Vagina (tissue), 2 donors: ENCODE measurements at places on chromosomes 11 and 22.

- H3K4me3 ChIP-seq, result no peak overlapping the region
- H3K27me3 ChIP-seq, result no peaks in the 10 kb centered on the region
- H3K27ac ChIP-seq, result peak overlapping the region; percentile 78
- H3K4me1 ChIP-seq, result peaks cover 46% of the 10 kb centered on the region
- no peaks in the 10 kb centered on the region for H3K36me3 ChIP-seq
- no peak for DNase-seq
Observed at GRCh38 chr11:119376197-119376847, 5.2 kb downstream of the USP2 start.

- no peaks in the 10 kb centered on the region for H3K27me3 ChIP-seq
- no peak overlapping the region for H3K27ac ChIP-seq
- H3K4me3 ChIP-seq, result no peak overlapping the region
- DNase-seq, result no peak
Observed at GRCh38 chr22:42039271-42039670, 31.3 kb downstream of the NAGA start.

- H3K27me3 ChIP-seq, result no peaks in the 10 kb centered on the region
- H3K4me3 ChIP-seq, result no peak overlapping the region
- no peak for DNase-seq
- no peak overlapping the region for H3K27ac ChIP-seq
- no peaks in the 10 kb centered on the region for H3K4me1 ChIP-seq
Observed at GRCh38 chr11:102576350-102576749, 45.8 kb upstream of the MMP7 start.

GRCh38 chr11:62553080-62553838 lies 6.7 kb upstream of the AHNAK start:
- H3K4me1 ChIP-seq, result peaks cover 100% of the 10 kb centered on the region
- no peaks in the 10 kb centered on the region for H3K36me3 ChIP-seq
- H3K4me3 ChIP-seq, result peak overlapping the region; percentile 41
- no peak for DNase-seq
- H3K27me3 ChIP-seq, result no peaks in the 10 kb centered on the region

- peaks cover 14% of the 10 kb centered on the region for H3K4me1 ChIP-seq
- H3K27me3 ChIP-seq, result no peaks in the 10 kb centered on the region
- no peak overlapping the region for H3K4me3 ChIP-seq
Observed at GRCh38 chr11:64011371-64011770, 24.4 kb upstream of the FLRT1 start.

DNA sequence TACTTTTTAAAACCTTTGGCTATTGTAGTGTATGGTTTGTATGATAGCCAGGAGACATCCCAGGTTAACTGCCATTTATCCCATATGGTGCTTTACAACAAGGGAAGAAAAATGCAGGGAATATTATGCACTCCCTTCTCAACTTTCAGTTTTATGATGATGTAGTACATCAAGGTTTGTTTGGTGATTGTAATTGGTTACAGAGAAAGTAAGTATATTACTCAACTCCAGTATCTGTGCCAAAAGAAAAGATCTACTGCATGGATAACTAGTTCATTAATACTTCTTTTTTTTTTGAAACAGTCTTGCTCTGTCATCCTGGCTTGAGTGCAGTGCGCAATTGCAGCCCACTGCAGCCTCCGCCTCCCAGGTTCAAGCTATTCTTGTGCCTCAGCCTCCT lies 65.3 kb downstream of the BCL2L13 start:
- no peak for DNase-seq
- H3K36me3 ChIP-seq, result peaks cover 9% of the 10 kb centered on the region
- H3K27ac ChIP-seq, result no peak overlapping the region
- peaks cover 9% of the 10 kb centered on the region for H3K4me1 ChIP-seq
- no peaks in the 10 kb centered on the region for H3K27me3 ChIP-seq
- no peak overlapping the region for H3K4me3 ChIP-seq

- no peak overlapping the region for H3K27ac ChIP-seq
- DNase-seq, result no peak
- H3K4me3 ChIP-seq, result no peak overlapping the region
Observed at GRCh38 chr11:95262994-95263765, 32.2 kb upstream of the SESN3 start.

DNA sequence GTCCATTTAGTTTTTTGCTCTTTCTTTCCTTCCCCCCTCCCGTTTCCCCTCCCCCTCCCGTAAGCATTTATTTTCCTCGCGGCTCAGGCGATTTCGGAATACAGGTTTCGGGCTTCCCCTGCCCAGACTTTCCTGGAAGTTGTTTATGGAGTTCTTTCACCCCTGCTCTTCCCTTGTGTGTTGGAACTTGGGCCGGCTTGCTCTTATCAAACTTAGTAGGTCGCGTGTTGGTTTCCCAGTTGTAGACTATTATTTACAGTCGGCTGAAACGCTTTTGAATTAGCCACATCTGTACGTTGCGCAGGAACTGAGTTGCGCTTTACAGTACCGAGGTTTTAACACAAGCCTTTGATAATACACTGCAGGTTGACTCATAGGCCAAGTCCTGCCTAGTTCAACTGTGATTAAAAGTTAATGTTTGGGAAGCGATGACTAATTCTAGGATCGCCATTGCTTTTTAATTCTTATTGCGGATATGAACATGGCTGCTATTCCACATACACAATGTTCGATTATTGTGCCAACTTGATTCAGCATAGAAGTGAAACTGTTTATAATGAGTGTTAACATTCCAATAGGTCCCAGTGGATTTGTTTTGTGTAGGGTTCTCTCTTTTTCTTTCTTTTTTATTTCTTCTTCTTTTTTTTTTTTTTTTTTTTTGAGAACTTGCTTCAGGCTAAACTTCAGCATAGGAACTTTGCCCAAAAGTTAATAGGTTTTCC lies 1.7 kb downstream of the YAP1 start:
- H3K27ac ChIP-seq, result peak overlapping the region; percentile 99
- no peak for DNase-seq
- H3K36me3 ChIP-seq, result no peaks in the 10 kb centered on the region
- no peaks in the 10 kb centered on the region for H3K27me3 ChIP-seq

- H3K36me3 ChIP-seq, result no peaks in the 10 kb centered on the region
- H3K4me3 ChIP-seq, result no peak overlapping the region
- no peak for DNase-seq
- no peaks in the 10 kb centered on the region for H3K4me1 ChIP-seq
- H3K27ac ChIP-seq, result no peak overlapping the region
- H3K27me3 ChIP-seq, result no peaks in the 10 kb centered on the region
Observed at GRCh38 chr11:36345535-36346141, 49.5 kb downstream of the PRR5L start.

DNA sequence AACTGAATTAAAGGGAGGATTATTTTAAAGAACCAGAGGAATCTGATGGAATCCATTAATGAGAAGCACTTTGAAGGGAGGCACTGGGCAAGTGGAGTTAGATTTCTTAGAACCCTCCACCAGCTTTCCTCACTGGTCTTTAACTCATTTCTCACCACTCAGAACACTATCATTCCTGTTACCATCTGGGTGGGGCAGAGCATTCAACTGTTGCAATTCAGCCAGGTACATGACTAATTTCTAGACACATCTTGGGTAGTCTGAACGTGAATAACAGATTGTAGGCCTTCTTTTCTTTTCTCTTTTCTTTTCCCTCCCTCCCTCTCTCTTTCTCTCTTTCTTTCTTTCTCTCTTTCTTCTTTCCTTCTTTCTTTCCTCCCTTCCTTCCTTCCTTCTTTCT lies 15.5 kb upstream of the MMP1 start:
- no peak for DNase-seq
- no peaks in the 10 kb centered on the region for H3K36me3 ChIP-seq
- no peaks in the 10 kb centered on the region for H3K4me1 ChIP-seq
- H3K27me3 ChIP-seq, result no peaks in the 10 kb centered on the region
- no peak overlapping the region for H3K4me3 ChIP-seq

DNA sequence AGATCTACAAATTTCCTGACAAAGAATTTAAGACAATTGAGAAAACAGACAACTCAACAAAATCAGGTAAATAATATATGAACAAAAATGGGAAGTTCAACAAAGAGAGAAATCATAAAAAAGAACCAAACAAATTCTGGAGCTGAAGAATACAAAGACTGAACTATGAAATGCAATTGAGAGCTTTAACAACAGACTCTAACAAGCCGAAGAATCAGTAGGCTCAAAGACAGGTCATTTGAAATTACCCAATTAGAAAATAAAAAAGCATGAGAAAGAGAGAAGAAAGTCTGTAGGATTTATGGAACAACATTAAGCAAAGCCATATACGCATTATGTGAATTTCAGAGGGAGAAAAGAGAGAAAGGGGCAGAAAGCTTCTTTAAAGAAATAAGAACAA lies 72.8 kb downstream of the TBC1D22A start:
- H3K27ac ChIP-seq, result no peak overlapping the region
- no peak overlapping the region for H3K4me3 ChIP-seq
- peaks cover 8% of the 10 kb centered on the region for H3K4me1 ChIP-seq
- no peaks in the 10 kb centered on the region for H3K36me3 ChIP-seq
- H3K27me3 ChIP-seq, result no peaks in the 10 kb centered on the region

DNA sequence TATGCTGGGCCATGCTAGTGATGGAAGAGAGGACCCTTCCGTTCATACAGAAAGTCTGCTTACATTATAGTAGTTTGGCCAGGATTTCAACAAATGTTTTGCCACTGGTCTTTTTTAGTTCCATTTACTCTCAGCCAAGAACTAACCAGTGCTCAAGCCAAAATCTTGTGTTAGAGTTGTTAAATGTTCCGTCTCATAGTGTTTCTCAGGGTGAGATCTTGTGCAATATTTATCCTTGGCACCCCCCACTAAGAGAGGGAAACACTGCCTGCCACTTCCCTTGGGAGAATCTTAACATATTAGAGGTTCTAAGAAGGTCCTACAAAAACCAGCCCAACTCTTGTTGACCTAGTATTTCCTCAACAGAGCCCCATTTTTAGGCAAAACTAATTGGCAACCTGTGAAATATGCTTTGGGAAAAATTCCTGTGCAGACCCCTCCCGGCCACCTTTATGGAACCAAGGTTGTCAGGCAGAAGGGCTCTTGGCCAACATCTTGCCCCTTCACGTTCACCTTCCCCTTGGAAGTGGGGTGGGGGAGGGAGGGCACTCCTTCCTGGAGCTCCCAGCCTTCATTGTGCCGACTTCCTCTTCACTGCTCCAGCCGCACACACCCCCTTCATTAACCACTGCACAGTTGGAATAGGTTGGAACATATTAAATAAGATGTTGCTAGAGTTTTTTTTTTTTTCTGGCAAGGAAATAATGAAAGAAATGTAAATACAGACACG lies 173.2 kb upstream of the SORL1-AS1 start:
- no peak overlapping the region for H3K27ac ChIP-seq
- DNase-seq, result no peak
- peaks cover 11% of the 10 kb centered on the region for H3K4me1 ChIP-seq
- H3K36me3 ChIP-seq, result peaks cover 14% of the 10 kb centered on the region
- H3K27me3 ChIP-seq, result no peaks in the 10 kb centered on the region

DNA sequence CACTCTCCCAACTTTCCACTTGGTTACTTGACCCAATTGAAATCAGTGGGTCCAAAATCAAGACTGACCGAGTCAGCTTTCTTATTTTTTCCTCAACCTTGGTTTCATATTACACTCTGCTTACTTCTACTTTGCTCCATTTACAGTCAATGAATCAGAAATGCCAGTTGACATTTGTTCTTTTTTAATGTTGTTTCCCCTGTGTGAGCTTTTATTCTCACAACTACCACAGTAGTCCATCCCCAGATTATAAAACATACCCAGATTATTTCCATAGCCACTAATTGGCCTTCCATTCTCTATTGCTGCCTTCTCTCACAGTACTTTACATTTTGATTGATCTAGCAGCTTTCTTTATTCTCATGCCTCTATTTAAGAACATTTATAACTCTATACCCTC lies 50.0 kb downstream of the DNAJC24 start:
- H3K4me3 ChIP-seq, result no peak overlapping the region
- no peak overlapping the region for H3K27ac ChIP-seq
- DNase-seq, result no peak
- no peaks in the 10 kb centered on the region for H3K4me1 ChIP-seq
- no peaks in the 10 kb centered on the region for H3K36me3 ChIP-seq

- DNase-seq, result no peak
- peaks cover 34% of the 10 kb centered on the region for H3K4me1 ChIP-seq
- H3K27me3 ChIP-seq, result no peaks in the 10 kb centered on the region
- H3K27ac ChIP-seq, result no peak overlapping the region
Observed at GRCh38 chr11:111419641-111420327, 40.7 kb upstream of the POU2AF1 start.

GRCh38 chr11:72743321-72744221 lies 8.6 kb downstream of the ARAP1 start:
- no peaks in the 10 kb centered on the region for H3K27me3 ChIP-seq
- H3K36me3 ChIP-seq, result no peaks in the 10 kb centered on the region
- H3K4me1 ChIP-seq, result peaks cover 34% of the 10 kb centered on the region

GRCh38 chr11:64373598-64373974 lies 14.6 kb downstream of the RPS6KA4 start:
- peaks cover 20% of the 10 kb centered on the region for H3K36me3 ChIP-seq
- no peak overlapping the region for H3K27ac ChIP-seq
- no peak overlapping the region for H3K4me3 ChIP-seq
- H3K27me3 ChIP-seq, result no peaks in the 10 kb centered on the region
- no peak for DNase-seq
- peaks cover 1% of the 10 kb centered on the region for H3K4me1 ChIP-seq

- H3K27ac ChIP-seq, result no peak within 1 kb of the TSS
- peaks cover 3% of the 10 kb centered on the region for H3K27me3 ChIP-seq
- H3K4me1 ChIP-seq, result peaks cover 18% of the 10 kb centered on the region
- no peaks in the 10 kb centered on the region for H3K36me3 ChIP-seq
- H3K4me3 ChIP-seq, result peak within 1 kb of the TSS; percentile 55
Observed at GRCh38 chr11:107590460-107591377, at the start of gene ELMOD1. Gene ELMOD1, plus strand, starts transcription at chr11:107591147. Its CDS starts 27,043 bp downstream, at chr11:107618190.

DNA sequence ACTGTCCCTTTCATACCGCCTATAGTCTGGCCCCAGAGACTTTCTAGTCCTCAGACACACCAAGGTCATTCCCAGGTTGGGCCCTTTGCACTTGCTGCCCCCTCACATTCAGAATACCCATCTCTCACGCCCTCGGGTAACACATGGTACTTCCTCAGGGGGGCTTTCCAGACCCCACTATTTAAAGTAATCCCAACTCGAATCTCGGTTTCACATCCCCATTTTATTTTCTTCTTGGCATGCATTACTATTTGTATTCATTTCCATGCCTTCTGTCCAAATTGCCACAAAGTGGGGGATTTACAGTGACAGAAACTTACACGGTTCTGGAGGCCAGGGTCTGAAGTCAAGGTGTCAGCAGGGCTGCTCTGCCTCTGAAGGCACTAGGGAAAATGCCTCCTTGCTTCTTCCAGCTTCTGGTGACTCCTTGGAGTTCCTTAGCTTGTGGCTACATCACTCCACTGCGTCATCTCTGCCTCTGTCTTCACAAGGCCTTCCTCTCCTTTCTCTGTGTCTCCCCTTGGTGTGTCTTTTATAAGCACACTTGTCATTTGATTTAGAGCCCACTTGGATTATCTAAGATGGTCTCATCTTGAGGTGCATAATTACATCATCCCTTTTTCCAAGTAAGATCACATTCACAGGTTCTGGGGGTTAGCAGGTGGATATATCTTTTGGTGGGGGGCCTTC lies 15.1 kb downstream of the RCN1 start:
- no peaks in the 10 kb centered on the region for H3K27me3 ChIP-seq
- H3K4me1 ChIP-seq, result no peaks in the 10 kb centered on the region
- no peak overlapping the region for H3K27ac ChIP-seq
- H3K36me3 ChIP-seq, result peaks cover 25% of the 10 kb centered on the region
- no peak for DNase-seq
- no peak overlapping the region for H3K4me3 ChIP-seq

- H3K36me3 ChIP-seq, result peaks cover 38% of the 10 kb centered on the region
- H3K27ac ChIP-seq, result no peak overlapping the region
- no peaks in the 10 kb centered on the region for H3K27me3 ChIP-seq
- H3K4me1 ChIP-seq, result peaks cover 3% of the 10 kb centered on the region
- no peak for DNase-seq
- no peak overlapping the region for H3K4me3 ChIP-seq
Observed at GRCh38 chr22:41603873-41604332, 14.3 kb upstream of the PMM1 start.

GRCh38 chr11:131349368-131350086 lies 20.9 kb upstream of the NTM start:
- no peaks in the 10 kb centered on the region for H3K4me1 ChIP-seq
- H3K4me3 ChIP-seq, result no peak overlapping the region
- H3K27ac ChIP-seq, result no peak overlapping the region
- no peaks in the 10 kb centered on the region for H3K36me3 ChIP-seq
- no peak for DNase-seq
- no peaks in the 10 kb centered on the region for H3K27me3 ChIP-seq
